ENCODE measurements at places on chromosomes 16 and 17.
A peak's percentile ranks its signal among the peaks of the same experiment; 100 is the strongest.

- no peak for DNase-seq
Measured at GRCh38 chr16:19722269-19722952, 4.3 kb downstream of the IQCK start.

DNA sequence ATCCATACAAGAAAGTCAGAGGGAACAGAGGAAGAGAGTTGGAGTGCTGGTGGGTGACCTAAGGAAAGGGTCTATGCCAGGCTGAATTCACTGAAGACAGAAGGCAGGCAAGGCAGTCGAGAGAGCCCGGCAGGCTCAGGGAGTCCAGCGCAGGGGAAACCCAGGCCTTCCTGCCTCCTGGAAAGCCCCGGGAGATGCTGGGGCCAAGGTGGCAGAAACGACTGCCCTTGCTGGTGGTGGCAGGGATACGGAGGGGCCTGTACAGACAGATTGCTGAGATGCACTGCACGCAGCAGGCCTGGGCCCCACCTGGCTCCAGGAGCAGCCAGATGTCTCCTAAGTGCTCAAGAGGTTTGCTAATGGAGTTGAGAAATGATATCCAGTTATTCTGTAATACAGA, 59.8 kb downstream of the GTF3C1 start:
- no peak for DNase-seq

DNA sequence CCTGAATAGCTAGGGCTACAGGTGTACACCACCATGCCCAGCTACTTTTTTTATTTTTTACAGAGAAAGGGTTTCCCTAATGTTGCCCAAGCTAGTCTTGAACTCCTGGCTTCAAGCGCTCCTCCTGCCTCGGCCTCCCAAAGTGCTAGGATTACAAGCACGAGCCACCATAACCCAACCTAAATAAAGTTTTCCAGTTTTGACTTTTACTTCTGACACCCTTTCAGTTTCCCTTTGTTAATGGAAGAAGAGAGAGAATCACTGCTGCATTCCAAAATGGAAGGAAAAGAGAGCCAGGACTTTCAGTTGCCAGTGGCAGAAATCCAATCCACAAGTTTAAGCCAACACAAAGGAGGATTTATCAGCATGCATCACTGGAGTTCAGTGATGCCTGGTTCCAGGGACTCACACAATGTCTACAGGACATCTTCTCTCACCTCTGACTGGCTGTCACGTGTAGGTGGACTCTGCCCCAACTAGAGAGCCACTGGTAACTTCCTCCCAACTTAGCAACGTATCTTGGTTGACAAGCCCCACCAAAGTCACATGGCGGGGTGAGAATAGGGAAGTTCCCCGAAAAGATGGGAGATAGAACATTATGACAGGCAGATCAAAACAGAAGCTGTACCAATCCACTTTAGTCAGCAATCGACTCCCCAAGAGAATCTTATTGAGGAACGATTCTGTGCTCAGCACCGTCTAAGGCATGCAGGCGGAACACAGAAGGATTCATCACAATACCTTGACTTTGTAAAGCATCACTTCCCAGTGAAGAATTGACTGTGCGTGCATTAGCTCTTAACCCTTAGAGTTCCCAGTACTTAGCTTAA, 46.5 kb downstream of the GAS7 start:
- no peak for DNase-seq

DNA sequence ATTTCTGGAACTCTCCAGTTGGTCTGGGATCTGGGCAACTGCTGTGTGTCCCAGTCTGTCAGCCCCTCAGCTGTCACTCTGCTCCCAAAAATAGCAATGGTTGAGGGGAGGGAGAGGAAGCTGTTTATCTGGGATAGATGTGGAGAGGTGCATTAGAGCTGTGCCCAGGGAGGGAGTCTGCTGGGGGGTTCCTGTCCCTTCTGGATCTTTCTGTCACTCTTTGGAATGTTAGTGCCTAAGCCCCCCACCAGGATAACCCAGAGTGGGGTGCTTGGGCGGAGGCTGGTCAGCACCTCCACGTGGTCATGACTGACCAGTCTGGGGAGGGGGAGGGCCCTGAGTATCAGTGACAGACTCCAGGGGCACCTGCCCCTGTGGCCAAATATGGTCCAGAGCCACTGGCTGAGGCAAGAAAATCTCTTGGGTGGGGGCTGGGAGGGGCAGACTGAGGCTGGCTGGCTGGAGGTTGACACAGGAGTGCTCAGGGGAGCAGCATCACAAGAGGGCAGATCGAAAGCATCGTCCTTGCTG, at the start of gene UNC45B:
TSS of gene UNC45B (plus strand) at position 443 of the 531 bp plus-strand sequence. CDS start 447 bp downstream, outside the sequence.
- DNase-seq = no peak

- DNase-seq = no peak
Measured at GRCh38 chr17:28926786-28927185, 23.9 kb upstream of the DHRS13 start.

DNA sequence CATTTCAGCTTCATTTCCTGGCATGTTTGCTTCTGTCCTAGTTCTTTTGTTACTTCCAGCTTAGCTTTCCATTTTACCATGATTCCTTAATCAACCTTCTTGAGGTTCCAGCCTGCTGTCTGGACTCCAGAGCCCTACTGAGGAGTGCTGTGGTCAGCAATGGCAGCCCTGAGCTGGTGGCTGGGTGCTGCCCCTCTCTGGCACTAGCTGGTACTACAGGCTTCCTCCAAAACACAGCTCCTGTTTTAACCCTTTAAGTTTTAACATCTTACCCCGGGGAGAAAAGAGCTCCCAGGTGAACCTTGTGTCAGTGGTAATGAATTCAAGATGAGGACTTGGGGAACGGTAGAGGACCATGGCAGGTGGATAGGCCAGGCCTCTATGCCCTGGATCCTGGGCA, 395.5 kb downstream of the TMEM114 start:
- DNase-seq = no peak

DNA sequence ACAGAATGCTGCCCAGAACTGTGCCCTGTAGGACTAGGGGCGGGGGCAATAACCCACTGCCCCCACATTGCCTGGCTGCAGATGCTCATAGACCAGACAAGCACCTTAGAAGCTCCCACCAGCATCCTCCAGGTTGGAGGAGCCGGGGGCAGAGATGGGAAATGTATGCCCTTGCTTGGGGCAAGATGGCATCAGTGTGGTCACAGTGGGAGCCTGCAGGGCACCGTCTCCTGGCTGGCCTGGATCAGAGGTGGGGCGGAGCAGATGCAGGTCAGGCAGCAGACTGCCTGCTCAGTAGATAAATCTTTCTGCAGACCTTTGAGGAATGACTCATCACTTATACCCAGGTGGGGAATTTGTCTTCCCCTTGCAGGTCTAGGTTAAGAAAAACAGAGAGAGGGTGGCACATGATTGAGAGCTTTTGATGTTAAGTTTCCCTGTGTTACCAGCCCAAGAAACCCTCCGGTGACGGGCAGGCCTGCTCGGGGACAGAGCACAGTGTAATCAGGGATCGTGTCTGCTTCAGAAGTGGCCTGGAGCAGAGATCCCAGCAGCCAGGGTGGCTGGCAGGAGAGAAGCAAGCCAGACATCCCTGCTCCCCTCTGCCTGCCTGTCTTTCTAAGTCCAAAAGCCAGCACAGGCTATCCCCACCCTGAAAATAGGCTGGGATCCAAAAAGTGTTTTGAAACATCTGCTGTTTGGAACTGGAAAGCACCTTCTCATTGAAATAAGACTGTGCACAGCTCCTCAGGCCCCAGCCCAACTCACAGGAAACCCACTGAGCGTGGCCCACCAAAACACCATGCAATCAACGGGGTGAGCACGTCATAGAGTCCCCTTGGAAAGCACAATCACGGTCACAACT, 50.7 kb upstream of the RPL38 start:
- DNase-seq = no peak

DNA sequence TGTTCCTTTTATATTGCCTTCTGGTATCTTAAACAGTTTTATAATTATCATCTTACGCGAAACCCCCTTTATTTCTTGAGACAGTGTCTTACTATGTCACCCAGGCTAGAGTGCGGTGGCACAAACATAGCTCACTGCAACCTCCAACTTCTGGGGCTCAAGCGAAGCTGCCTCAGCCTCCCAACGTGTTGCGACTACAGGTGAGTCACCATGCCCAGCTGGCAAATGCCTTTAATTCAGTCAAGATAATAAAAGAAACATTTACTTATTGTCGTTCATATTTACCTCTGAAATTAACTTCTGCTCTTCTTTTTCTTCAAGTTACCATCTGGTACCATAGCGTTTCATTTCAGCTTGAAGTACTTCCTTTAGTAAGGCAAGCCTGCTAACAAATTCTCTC, 43.9 kb downstream of the FBXL20 start:
- DNase-seq = no peak

DNA sequence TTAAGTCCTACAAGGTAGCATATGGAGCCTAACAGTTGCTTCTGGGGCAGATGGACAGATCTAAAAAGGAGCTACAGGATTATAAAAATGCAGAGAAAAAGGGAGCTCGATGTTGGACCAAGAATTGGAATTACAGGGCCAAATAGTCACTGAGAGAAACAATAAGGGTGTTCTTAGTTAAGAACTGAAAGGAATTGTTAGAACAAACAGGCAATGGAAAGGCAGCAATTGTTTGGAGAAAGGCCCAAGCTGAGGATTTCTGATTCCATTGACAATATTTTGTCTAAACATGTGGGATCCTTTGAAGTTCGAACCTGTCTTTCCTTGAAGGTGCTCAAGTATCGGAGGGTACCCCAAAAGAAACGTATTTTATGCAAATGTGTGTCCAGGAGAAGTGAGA, 513.6 kb upstream of the CDH8 start:
- DNase-seq = no peak

DNA sequence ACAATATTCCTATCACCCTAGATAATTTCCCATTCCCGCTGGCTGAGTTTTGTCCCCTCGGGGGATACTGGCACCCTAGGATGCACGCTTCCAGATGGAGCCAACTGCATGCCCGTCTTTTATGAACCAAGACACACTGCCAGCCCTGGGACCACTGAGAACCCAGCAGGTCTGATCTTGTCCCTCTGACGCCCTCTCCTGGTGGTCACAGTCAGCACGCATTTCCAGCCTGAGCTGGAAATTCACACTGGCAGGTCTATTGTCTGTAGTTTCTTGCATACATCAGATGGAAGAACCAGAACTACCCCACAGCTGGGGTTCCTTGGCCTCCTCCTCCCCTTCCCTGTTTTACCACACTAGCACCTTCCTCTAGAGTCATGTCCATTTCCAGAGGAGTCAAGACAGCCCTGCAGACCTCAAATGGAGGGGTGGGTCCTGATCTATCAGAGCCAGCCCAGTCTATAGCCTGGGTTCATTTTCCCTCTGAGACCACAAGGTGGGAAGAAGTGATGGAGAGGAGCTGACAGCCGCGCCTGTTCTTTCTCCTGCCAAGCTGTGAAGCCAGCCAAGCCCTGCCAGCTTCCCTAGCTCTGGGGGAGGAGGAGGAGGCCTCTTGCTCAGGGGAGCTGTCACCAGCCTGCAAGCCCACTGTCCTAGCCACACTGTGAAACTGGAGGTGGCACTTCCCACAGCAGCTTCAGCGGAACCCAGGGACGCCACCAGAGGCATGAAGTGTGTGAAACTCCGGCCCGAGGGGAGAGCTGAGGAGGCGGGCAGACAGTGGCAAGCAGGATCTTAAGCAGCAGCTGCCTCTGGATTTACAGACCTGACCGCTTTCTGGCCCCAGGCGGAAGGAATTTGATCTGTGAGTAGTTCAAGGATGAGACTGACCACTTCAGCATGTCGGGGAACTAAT, 29.3 kb downstream of the MXRA7 start:
- peak; percentile 62 for DNase-seq

GRCh38 chr17:78822552-78822951, 18.1 kb downstream of the USP36 start:
- peak; percentile 100 for DNase-seq

- DNase-seq = peak; percentile 99
Measured at GRCh38 chr17:21282231-21282630, 2.3 kb upstream of the MAP2K3 start.

- DNase-seq = peak; percentile 60
Measured at GRCh38 chr17:49987681-49988441, 7.2 kb downstream of the DLX3 start.

DNA sequence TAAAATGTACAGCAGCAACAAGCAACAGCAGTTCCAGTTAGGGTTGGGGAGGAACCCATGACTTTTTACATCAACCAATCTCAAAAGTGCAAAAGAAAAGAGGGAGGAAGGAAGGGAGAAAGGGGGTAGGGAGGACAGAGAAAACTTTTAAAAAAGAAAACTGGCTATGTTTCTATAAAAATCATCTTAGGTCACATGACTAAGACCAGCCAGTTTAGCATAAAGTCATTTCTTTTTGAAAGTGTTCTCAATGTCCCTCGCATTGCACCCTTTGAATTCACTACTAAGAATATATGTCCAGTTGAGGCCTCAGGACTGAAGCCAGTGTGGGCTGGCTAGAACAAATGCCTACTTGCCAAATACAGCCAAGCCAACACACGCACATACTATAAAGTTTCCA, 28.9 kb downstream of the DCUN1D3 start:
- no peak for DNase-seq

GRCh38 chr16:85124636-85125346, 12.5 kb upstream of the CIBAR2 start:
- no peak for DNase-seq

DNA sequence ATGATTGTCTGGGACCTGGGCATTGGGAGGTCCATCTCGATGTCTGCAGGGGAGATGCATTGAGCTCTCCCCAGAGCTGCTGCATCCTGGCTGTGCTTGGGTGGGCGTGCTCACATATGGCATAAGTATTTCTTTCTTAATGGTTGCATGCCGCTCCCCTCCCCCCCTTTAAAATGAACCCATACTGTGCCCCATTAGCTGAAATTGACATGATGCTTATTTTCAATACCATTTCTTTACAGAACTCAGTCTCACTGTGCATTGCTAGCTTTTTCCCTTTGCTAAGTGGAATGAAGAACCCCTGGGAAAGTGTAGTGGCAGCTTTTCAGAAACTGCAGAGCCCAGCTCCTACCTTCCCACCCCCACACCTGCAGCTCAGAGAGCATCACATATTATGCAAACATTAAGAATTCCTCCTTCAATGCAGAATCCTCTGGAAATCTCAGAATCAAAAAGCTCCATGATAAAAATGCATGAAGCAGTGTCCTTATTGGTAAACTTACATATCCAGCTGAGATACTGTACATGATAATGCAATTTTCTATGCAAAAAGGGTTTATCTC, 56.4 kb downstream of the HS3ST4 start:
- DNase-seq = no peak

DNA sequence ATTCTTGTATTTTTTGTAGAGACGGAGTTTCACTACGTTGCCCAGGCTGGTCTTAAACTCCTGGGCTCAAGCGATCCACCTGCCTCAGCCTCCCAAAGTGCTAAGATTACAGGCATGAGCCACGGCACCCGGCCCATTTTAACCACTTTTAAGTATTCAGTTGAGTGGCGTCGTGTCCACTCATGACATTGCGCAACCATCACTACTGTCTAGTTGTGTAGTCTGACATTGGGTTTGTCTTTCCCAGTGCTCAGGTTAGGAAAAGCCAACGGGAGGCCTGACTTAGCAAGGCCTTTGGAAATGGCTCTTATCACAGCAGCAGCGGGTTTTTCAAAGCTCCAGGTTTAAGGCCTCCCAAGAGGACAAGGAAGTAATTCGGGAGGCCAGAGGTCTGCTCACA, 58.7 kb downstream of the LITAF start:
- DNase-seq = no peak

GRCh38 chr17:34364751-34365150, 1.7 kb upstream of the CCL1 start:
- no peak for DNase-seq
